ENCODE measurements at places on chromosomes 4 and X. TPM values are rescaled to one million over a fixed set of nuclear protein-coding genes. Genes with fewer than 3 reads are reported as not detected.
A peak's percentile ranks its signal among the peaks of the same experiment; 100 is the strongest.

The CT55 gene
- 0.20 TPM for polyA plus RNA-seq

- DNase-seq: no peak
These were observed 8.1 kb downstream of the RIPPLY1 start for GRCh38 chrX:106894978-106895452.

GRCh38 chr4:138943893-138944292, 71.7 kb upstream of the NOCT start:
- no peak for DNase-seq

GRCh38 chr4:85676050-85676425, 201.1 kb downstream of the ARHGAP24 start:
- no peak for DNase-seq

GRCh38 chrX:49073601-49074575, at the start of gene PRAF2:
Gene PRAF2 (minus strand): TSS chrX:49074002. CDS start chrX:49073987, 15 bp downstream.
- peak; percentile 74 for DNase-seq

DNA sequence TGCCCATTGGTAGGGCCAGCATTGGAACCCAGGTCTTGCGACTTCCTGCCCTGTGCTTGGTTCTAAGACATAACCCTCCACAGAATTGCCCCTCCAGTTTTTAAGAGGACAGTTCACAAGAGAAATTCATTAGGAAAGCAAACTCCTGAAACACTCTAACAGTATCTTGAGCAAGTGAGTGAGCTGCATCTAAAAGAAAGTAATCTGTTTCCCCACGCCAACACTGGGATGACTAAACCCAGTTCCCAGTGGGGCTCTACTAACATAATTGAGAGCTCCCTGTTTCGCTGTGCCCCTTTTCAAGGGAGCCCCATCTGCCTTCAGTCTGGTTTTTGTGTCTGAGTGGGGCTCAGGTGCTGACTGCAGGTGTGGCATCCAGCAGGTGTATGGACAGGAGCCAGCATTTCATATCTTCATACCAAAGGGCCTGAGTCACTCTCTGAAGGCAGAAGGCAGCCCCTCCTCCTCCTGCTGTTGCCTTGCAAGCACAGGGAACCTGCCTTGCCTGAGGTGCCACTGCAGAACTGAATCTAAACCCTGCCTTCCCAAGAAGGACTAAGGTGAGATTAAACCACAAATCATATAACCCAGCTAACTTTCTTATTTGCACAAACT, 8.0 kb downstream of the AMOT start:
- DNase-seq: no peak

Data from left renal pelvis (tissue), 4 donors.